ENCODE measurements at places on chromosomes 16 and 17. TPM values are rescaled to one million over a fixed set of nuclear protein-coding genes. Genes with fewer than 3 reads are reported as not detected.

- DNase-seq = no peak
These were observed 34.6 kb downstream of the OTOA start for GRCh38 chr16:21698169-21699032.

Gene KRT27
- not detected for total RNA-seq

DNA sequence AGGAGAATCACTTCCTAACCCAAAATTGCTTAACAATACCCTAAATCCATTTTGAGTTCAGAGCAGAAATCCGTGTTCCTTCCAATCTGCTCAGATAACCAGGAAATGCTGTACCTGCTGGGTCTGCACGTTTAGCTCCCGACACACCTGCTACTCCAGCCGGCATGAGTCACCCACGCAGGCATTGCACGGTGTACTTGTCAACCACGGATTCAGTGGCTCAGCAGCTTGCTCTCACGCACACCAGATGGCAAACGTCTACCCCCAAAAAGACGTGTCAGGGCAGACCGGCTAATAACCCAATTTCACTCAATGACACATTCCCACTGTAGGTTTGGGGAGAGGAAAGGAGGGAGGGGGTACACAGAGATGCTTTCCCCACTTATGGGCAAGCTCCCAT, 468.1 kb downstream of the SOX9 start:
- DNase-seq = peak; percentile 8

Gene WNK4
- 1.1 TPM for total RNA-seq

Gene GLTPD2
- total RNA-seq = not detected
